Immature natural killer cell (primary cell): ENCODE measurements at places on chromosomes 5 and 9.

DNA sequence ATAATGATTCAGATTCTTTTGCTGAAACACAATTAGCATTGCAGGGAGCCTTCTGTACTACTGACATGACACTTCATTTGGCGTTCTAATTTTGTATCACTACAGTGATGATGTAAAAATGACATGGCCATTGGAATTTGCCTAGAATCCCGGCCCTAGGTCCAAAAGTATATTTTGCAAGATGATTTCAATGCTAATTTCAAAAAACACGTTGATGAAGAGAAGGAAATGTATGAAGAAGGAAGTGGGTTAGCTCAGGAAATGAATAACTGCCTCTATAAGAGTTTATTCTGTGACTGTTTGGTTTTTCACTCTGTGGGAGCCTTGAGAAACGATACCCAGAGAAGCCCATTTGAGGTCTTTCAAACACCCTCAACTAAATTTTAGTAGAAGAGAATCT is 59.3 kb downstream of the OSTF1 start:
- peak; percentile 50 for DNase-seq

DNA sequence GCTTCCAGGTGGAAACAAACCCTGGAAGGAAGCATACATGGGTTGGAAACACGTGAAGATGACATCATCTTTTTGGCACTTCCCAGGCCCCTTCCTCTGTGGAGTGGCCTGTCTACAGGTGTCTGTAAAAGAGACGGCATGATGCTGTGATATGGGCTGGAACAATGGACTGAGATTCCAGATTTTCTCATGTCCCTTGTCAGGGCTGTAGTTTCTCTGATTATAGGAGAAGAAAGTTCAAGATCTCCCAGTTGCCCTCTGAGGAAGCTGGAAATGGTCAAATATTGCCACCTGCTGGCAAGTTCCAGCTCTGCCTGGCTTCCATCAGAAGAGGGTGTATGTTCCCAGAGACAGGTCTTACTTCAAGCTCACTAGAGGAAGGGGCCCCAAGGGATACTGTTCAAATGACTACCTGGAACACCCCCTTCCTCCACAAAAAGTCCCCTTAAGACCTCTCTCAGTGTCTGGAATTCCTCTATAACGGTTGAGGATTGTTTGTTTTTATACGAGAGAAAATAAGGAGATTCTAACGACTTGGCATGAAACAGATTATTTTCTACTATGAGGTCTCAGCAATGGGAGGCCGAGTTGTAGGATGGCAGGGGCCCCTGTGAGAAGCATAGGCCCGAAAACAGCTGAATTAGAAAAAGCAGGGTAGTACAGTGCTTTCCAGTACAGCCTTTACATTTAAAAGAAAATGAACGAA is 7.3 kb upstream of the ANXA6 start:
- peak; percentile 76 for DNase-seq

GRCh38 chr9:109974143-109974917 is 194.3 kb downstream of the PALM2AKAP2 start:
- DNase-seq, result no peak

GRCh38 chr5:139076111-139076510 is 122.1 kb downstream of the SIL1 start:
- DNase-seq, result no peak

DNA sequence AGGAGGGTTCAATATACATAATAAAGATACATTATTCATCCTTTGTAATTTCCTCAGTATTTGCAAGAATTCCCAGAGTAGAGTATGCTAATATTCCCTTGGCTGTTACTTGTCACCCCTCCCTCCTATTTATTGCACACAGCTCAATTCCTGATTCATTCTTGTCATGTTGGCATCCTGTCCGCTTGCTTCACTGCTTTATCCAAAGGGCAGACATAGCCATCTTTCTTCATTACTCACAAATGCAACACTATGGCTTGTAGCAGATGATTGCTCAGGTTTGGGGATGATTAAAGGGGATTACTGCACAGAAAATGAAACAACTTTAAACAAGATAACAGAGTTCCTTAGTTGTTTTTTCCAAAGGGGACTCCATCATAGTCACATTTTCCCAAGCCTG is 1.2 kb upstream of the IL33 start:
- DNase-seq, result no peak

DNA sequence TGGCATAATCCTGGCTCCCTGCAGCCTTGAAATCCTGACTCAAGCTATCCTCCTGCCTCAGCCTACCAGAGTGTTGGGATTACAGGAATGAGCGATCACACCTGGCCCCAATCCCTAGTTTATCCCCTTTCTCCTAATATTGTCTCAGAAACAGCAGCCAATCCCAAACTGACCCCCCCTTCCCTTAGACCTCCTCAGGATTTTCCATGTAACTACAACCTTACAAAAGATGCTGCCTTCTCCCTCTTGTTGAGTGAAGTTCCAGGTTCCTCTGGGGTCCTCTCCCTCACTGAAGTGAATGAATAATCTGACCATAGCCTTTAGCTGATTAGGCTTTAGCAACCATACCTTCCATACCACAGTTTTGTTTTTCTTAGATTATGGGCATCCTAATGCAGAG is 25.9 kb upstream of the MSANTD3 start:
- DNase-seq, result no peak

DNA sequence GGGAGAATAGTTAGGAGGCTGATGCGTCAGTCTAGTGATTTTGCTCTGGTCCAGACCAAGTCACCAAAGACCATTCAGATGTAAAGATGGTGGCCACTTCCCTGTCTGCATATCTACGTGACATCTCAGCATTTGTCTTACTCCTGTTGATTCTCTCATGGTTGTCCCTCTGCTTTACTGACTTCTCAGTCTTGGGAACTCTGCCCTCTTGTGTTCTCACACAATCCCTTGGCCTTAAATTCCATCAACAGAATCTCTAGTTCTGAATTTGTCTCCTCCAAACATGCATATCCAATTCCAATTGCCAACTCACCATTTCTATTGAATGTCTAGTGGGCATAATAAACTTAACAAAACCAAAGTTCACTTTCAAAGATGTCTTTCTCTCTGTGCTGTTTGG is 147.8 kb downstream of the SLC24A2 start:
- DNase-seq, result no peak

- DNase-seq, result no peak
Observed at GRCh38 chr9:92506184-92506857, 24.0 kb upstream of the ASPN start.

DNA sequence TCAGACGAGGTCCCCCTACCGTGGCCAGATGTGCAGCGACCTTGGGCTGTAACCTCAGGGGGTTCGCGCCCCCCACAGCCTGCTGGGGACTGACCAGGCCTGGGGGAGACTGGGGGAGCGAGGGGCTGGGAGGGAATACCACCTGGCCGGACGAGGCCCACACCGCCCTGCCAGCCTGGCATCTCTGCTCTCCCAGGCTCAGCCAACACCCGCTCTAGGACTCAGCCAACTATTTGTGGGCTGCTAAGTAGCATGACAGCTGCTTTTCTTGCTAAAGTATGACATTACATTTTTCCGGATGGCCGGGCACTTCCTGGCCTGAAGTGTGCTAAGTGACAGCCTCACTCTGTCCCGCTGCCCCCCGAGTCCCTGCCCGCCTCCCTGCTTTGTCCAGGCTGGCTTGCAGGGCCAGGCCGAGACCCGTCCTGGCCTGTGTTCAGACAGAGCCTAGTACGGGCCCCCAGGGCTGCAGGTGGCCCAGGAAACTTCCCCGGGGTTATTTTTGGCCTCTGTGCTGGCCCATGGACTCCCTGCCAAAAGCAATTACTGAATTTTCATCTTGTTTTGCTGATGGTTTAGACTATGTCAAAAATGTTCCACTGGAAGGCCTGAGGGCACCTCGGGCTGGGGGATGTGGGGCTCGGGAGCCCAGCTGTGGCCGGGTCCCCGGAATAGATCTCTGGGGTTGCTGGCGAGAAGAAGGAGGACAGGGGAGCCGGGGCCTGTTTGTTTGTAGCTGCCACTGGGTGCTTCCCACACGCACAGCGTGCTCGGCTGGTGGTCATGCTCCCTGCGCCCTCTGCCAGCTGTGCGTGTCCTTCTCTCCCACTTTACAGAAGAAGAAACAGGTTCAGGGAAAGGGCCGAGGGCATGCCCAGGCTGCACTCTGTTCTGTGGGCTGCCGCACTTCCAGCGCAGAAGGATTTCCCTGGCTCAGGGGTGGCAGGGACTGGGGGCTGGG is 13.4 kb upstream of the SLC2A6 start:
- no peak for DNase-seq

GRCh38 chr5:97750576-97750975 is 567.5 kb upstream of the RIOK2 start:
- DNase-seq, result no peak

DNA sequence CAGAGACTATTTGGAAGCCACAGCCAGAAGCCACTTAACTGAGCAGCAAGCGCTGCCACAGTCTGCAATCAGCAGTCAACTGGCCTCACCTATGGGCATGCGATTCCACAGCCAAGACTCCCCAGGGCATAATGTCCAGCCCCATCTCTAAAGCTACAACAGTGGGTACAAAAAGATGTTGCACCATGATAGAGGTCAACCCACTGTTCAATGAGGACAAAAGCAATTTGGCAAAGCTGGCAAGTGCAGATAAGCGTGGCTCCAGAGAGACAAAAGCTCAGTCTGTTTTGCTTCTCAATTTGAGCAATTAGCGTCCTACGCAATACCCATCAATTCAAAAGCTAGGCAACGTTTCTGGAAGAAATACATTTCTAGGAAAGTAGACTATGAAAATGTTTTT is 3.2 kb downstream of the TAS2R1 start:
- no peak for DNase-seq

DNA sequence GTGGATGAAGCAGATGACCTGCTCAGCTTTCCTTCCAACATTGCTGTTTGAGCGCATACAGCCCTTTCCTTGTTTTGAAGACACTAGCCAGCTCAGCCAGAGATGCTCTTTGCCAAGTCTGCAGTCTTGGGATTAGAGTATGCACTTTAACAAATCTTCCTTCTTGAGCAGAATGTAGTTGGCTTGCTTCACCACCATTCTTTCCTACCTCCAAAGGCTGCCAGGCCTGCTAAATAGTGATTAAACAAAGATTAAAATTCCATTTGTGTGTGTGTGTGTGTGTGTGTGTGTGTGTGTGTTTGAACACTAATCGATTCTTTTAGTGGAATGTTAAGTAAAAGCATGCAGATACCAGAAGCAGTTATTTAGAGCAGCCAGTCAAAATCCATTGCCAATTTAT is 97.6 kb downstream of the GALNT10 start:
- no peak for DNase-seq
